Adipocyte (in vitro differentiated cells): ENCODE measurements at places on chromosomes 11 and 22.
A peak's percentile ranks its signal among the peaks of the same experiment; 100 is the strongest.

GRCh38 chr22:48395201-48395600 lies 1432.5 kb downstream of the BRD1 start:
- no peak for DNase-seq

DNA sequence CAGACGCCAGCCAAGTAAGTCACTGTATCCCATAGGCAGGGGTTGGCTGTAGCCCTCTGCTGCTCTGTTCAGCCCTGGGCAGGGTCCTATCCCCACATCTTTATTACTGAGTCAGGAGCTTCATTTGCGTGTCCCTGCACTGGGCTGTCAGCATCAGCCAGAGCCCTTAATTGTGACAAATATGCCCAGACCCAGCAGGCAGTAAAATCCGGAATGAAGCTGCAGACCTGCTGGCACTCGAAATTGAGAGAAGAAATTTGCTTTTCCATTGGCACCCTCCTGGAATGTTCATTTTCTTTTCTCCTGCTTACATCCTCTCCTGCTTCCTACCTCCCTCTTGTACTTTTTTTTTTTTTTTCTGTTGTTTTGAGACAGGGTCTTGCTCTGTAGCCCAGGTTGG lies 43.8 kb downstream of the CEP164 start:
- no peak for DNase-seq

GRCh38 chr11:9210922-9211320 lies 54.2 kb downstream of the DENND5A start:
- no peak for DNase-seq

GRCh38 chr22:17343766-17344165 lies 25.5 kb upstream of the CECR2 start:
- no peak for DNase-seq

DNA sequence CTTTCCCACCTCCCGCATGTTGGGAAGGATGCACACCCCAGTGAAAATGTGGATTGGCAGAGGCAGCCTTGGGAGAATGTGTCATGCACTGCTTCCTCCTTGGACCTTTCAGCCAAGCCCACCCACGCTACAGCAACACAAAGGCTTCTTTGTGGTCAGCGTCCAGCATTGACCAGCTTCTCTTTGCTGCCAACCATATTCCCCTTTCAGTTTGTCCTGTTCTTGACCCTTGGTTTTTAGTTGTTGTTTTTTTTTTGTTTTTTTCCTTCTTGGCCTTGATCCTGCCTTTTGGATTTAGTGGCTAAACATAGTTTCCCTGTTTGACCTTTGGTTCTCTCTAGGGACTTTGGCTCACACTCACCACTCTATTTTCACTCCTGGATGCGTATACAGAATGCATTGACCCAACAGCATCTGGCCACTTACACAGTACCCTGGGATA lies 573.6 kb downstream of the INSC start:
- DNase-seq, result no peak

DNA sequence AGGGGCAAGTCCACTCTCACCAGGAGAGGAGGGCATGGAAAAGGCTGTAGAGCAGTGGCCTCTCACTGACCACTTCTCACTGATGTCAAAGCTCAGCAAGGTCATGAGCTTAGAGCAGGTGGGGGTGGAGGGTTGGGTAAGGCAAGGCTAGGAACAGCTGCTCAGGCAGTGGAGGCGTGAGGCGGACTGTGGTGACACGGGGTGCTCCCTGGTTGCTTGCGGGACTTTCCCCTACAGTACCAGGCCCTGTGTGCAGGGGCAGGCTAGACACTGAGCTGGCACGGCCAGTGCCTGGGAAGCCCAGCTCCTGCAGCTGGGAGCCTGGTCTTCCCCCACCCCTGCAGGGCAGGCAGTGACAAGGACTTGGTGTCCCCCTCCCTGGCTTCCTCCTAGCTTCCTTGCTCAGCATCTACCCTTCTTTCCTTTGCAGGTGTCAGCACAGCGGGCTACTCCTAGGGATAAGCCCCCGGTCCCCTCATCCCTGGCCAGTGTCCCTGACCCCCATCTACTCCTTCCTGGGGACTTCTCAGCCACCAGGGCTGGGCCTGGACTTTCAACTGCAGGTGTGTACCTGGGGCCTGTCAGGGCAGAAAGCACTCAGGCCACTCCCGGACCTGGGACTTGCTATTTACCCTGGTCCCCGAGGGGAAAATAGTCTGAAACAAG lies 45.6 kb downstream of the PISD start:
- DNase-seq, result no peak

- peak; percentile 29 for DNase-seq
These were observed 30.8 kb downstream of the SYTL2 start for GRCh38 chr11:85779956-85780640.

DNA sequence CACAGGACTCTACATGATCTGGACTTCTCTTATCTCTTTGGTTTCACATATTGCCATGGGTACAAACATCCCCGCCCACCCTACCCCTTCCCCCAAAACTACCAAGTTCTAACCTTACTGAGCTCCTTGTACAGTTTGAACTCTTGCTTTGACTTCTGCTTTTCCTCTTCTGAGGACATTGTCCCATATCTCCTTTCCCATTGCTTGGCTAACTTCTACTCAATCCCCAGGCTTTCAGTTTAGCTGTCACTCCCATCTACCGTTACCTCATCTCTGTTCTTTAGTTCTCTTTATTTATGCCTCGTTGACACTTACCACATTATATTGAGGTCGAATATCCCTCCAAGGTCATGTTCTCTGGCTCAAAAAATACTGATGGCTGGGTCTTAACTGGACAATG lies 393.5 kb upstream of the CADM1 start:
- no peak for DNase-seq

GRCh38 chr11:35380603-35381002 lies 38.8 kb downstream of the SLC1A2 start:
- DNase-seq, result peak; percentile 30

GRCh38 chr11:61168800-61169199 lies 7.6 kb upstream of the VPS37C start:
- no peak for DNase-seq

GRCh38 chr22:42769574-42770447 lies 49.1 kb upstream of the A4GALT start:
- no peak for DNase-seq

DNA sequence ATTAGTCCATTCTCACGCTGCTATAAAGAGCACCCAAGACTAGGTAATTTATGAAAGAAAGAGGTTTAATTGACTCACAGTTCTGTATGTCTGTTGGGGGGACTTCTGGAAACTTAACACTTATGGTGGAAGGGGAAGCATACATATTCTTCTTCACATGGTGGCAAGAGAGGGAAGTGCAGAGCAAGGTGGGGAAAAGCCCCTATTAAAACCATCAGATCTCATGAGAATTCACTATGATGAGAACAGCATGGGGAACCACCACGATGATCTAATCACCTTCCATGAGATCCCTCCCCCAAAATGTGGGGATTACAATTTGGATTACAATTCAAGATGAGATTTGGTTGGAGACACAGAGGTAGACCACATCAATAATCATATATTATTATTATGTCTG lies 25.7 kb downstream of the CEP57 start:
- DNase-seq, result no peak

DNA sequence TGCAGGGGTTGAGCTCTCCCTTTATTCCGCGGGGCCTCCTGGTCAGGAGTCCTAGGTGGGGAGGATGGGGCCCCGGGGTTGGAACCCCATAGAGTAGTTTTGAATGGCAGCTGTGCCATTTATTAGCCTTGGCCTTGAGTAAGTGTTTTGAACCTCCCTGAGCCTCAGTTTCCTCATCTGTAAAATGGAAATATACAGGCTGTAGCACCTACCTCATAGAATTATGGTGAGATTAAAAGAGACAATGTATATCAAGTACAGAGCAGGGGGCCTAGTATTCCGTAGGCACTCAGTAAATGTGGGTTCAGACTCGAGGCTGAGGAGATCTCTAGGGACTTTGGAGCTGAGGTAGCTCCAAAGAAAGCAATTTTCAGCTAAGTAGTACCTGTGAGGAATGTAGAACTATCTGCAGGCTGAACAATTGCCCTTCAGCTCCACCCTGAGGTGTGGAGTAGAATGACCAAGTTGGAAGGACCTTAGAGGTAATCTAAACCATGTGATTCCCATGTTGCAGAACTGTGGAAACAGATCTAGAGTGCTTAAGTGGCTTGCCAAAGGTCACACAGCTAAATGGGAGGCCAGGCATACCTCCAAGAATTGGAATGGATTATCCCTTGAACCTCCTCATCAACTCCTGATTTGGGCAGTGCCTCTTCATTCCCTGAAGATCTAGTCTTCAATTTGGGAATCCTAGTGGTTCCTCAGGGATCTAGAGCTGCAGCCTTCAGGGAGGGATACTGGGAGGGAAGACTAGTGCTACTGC lies 682 bp downstream of the PGAP2 start:
- peak; percentile 48 for DNase-seq

GRCh38 chr11:2836315-2837095 lies 49.1 kb downstream of the CDKN1C start:
- no peak for DNase-seq

DNA sequence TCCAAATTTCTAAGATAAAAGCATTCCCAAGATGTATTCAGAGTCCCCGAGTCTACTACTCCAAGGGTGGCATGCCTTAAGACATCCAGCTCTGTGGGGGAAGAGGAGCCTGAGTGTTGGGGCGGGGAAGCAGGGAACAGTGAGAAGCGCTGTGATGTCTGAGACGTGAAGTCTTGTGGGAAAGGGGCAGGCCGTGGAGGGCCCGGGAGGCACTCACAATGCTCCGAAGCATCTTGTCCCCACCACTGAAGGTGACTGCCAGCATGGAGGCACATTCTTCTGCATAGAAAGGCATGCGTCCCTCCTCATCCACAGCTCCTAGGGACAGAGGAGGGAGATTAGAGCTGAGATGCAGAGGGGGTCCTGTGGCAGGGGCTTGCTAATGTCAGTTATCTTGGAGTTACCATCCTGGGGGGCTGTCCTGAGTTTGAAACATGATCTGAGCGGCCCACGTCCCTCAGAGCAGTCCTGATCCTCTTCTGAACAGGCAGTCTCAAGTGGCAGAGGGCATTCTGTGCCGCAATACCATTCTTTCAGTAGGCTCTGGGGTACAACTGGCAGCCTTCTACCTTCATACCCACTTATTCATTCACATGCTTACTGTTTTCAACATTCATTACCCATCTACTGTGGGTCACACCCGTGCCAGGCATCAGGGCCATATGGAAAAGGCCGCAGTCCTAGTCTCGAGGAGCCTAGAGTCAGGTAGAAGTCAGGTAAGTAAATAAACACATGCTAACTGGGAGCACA lies 8.7 kb downstream of the PCSK7 start:
- DNase-seq, result no peak

GRCh38 chr11:120324932-120325810 lies at the start of gene TLCD5:
Gene TLCD5 (plus strand): TSS chr11:120325299. CDS start chr11:120327442, 2,143 bp downstream.
- peak; percentile 89 for DNase-seq

DNA sequence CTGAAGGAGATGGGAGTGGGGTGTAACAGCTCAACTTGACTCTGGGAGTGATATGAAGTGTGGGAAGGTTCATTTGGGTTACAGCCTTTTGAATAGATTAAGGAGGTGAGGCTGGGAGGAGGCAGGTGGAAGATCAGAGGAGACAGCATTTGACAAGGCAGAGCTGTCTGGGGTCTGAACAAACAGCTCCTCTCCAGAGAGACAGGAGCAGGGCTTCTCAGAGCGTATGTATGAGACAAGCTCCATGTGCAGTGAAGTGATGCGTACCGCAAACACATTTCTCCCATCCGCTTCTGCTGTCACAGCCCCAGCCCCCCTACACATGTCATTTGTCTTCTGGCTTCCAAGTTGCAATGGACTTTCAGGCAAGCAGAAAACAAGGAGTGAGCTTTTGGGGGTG lies 137.1 kb upstream of the E2F8 start:
- no peak for DNase-seq

- DNase-seq, result no peak
These were observed 13.7 kb downstream of the ETS1 start for GRCh38 chr11:128573638-128574037.

GRCh38 chr11:1012740-1013630 lies 23.5 kb downstream of the MUC6 start:
- DNase-seq, result no peak

DNA sequence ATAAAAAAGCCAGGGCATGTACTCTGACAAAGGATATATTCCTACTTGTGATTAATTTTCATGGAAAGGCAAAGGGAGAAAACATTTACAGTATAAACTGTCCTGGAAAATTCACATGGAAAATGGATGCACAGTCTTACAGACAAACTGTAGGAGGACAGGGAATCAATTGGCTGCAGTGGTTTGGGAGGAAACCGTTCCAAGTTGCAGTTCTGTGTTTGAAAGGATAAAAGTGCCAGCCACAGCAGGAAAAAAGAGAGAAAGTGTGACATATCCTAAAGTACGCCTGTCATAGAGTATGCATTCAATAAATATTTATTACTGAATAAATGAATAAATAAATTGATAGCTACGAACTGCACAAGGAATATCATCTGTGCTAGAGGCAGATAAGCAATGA lies 462.9 kb downstream of the RAB38 start:
- no peak for DNase-seq

DNA sequence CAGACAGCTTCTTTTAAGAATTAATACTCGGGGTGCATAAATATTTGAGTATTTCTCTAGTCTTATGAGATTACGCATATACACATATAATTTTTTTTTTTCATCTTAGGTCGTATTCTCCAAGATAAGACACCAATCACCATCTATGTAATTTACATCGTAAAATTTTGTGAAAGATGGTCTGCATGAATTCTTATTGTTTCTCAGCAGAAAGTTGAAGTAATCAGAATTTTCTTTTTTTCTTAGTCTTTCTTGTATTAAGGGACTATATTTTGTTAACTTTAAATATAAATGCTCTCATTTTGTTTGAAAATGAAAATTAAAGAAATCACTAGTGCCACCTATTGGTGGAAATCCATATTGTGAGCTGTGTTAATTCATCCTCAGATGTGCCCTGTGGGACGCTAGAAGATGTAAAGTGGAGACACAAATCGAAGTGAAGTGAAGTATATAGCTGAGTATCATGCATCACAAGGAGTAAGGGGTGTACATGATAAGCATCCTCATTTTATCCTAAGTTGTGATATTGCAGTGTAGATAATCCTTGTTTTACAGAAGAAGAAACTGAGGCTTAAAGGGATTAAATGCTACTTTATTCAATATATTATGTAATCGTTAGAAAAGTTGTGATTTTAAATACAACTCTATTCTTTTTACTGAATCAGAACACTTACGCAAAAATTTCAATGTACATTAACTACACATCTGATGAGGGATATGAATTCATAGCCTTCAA lies 2084.3 kb downstream of the LRRC4C start:
- peak; percentile 50 for DNase-seq

- peak; percentile 71 for DNase-seq
These were observed 52.8 kb downstream of the MYH9 start for GRCh38 chr22:36334821-36335603.

- peak; percentile 43 for DNase-seq
These were observed 879 bp upstream of the RNH1 start for GRCh38 chr11:507727-508515.

DNA sequence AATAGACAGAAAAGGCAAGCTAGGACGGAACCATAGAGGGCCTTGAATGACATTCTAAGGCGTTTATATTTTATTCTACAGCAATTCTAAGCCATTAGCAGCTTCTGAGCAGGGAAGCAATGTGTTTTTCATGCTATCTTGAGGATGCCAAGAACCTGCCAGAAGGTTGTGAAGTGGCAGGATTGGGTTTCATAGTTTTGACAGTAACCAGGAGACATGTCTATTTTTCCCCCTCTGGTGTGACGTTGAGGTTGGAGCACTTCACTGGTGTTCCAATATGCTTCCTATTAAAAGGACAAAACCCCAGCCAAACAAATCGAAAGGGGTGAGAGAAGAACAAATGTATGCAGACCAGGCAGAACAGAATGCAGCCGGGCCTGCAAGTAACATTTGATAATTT lies 148.2 kb downstream of the SPATA19 start:
- DNase-seq, result no peak

- peak; percentile 22 for DNase-seq
These were observed 20.5 kb downstream of the EPS8L2 start for GRCh38 chr11:726278-727220.
